ENCODE measurements at places on chromosomes 4 and X. TPM values are rescaled to one million over a fixed set of nuclear protein-coding genes. Genes with fewer than 3 reads are reported as not detected.

DNA sequence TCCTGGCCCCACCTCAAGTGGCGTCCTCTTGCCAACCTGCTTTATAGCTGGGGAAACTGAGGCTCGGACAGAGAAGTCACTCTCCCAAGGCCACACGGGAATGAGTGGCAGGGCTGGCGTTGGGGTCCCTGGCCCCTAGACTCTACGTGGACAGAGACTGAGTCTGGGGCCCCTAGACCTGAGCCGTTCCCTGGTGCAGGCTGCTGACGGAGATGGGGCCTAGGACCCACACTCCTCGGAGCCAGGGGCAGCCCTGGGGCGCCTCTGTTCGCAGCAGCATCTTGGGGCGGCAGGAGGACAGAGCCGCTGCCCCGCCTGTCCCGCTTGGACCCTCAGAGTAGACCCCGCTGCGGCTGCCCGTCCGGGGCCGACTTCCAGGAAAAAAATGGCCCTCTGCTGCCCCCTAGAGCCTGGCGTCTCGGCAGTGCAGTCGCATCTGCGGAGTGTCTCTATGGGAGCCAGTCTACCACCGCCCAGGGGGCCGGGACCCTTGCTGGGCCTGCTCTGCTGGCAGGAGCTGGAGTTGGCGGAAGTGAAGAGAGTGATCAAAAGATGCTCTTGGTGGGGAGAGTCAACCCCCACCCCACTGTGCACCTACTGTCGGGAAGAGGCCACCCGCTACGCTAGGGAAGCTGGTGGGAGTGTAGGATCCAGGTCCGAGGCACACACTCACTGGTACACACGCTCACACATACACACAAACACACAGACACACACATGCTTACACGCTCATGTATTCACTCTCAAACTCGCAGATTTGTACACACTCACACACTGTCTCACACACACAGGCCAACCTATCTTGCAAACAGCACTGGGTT, 220.1 kb downstream of the AFAP1 start:
- H3K36me3 ChIP-seq = no peaks in the 10 kb centered on the region
- H3K4me3 ChIP-seq = no peak overlapping the region
- H3K4me1 ChIP-seq = peaks cover 9% of the 10 kb centered on the region
- H3K27me3 ChIP-seq = peaks cover 45% of the 10 kb centered on the region

DNA sequence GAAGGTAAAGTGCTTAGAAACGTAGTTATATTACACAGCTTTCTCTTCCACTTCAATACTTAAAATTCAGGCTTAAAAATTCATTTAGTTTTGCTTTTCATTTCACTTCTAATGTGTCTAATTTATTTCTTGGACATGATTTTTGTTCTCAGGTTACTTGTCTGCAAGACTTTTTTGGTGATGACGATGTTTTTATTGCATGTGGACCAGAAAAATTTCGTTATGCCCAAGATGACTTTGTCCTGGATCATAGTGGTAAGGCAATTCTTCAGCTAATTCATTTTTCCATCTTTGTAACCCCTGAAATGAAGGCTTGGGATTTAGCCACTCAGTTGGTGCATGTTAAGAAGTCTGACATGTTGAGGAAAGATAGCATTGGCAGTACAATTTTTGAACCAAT, 114.7 kb downstream of the DCLK2 start:
- no peak for DNase-seq
- no peaks in the 10 kb centered on the region for H3K36me3 ChIP-seq
- no peak overlapping the region for H3K27ac ChIP-seq
- no peaks in the 10 kb centered on the region for H3K4me1 ChIP-seq

DNA sequence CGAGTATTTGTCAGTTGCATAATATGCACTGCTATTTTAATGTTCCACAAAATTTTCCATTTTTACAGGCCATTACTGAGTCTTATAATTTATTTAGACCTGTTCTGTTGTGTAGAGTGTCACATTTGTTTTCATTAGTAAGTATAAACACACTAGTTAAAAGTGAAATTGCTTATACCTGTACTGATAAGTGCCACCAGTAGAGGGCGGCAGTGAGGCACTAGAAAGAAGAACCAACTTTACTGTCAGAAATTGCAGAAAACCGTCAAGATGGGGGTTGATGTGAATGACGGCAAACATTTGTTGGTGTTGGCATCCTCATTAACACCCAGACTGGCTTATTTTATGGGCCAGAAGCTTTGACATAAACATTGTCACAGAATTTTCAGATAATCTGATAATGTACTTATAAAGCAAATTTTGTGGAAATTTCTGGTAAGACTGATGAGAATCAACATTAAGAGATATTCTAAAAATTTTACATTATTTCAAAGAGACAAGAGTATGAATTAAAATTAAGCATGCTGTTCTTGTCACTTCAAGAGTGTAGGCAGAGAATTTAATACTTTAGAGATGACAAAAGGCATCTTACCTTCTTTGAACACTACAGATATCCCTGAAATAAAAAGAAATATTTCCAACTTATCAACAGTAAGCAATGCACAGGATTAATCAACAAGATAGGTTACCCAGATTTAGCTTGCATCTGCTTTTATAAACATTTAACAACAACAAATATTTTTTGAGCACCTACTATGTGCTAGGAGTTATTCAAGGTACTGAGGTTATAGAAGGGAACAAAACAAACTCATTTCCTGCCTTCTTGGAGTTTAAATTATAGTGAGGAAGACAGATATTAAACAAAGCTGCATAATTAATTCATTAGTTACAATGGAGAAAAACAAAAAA, 24.9 kb downstream of the ALPK1 start:
- no peaks in the 10 kb centered on the region for H3K36me3 ChIP-seq
- no peak overlapping the region for H3K4me3 ChIP-seq
- DNase-seq = peak; percentile 77
- H3K27me3 ChIP-seq = peaks cover 61% of the 10 kb centered on the region

GRCh38 chrX:153649915-153650782, 3.1 kb downstream of the DUSP9 start:
- H3K27ac ChIP-seq = no peak overlapping the region
- H3K4me1 ChIP-seq = peaks cover 8% of the 10 kb centered on the region
- no peak overlapping the region for H3K4me3 ChIP-seq
- DNase-seq = no peak
- peaks cover 25% of the 10 kb centered on the region for H3K27me3 ChIP-seq

DNA sequence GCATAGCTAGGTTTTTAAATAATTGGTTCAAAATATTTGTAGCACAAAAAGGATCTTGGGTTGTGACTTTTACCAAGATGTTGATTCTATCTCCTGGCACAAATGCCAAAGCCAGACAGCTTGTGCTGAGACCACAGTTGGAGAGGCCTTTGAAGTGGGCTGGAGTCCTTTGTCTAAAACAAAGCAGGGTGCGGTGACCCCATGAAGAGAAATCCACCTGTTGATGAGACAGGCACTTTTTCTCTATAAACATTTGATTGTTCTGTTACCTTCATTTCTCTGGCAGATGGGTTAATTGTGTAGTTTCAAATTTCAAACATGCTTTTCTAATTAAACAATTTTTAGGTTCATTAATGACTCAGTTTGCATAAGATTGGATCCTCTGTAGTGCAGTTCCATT, 56.7 kb downstream of the STOX2 start:
- H3K27me3 ChIP-seq = no peaks in the 10 kb centered on the region
- peaks cover 24% of the 10 kb centered on the region for H3K4me1 ChIP-seq
- H3K4me3 ChIP-seq = no peak overlapping the region
- DNase-seq = no peak

Gene ARR3
- not detected for total RNA-seq

Gene PNMA5
- total RNA-seq = not detected

GRCh38 chrX:54495814-54496516, at the start of gene FGD1:
Gene FGD1, minus strand, starts transcription at chrX:54496234. Its CDS starts 802 bp downstream, at chrX:54495432.
- peak within 1 kb of the TSS; percentile 64 for H3K27ac ChIP-seq
- peak within 1 kb of the TSS; percentile 89 for H3K4me3 ChIP-seq
- H3K27me3 ChIP-seq = no peaks in the 10 kb centered on the region
- H3K36me3 ChIP-seq = peaks cover 6% of the 10 kb centered on the region
